ENCODE measurements at places on chromosomes 5 and 9.
A peak's percentile ranks its signal among the peaks of the same experiment; 100 is the strongest.

- DNase-seq: no peak
These were observed 288.0 kb upstream of the ANKRD55 start for GRCh38 chr5:56520986-56521730.

GRCh38 chr5:102561894-102562760 lies 63.3 kb upstream of the SLCO6A1 start:
- DNase-seq: no peak

DNA sequence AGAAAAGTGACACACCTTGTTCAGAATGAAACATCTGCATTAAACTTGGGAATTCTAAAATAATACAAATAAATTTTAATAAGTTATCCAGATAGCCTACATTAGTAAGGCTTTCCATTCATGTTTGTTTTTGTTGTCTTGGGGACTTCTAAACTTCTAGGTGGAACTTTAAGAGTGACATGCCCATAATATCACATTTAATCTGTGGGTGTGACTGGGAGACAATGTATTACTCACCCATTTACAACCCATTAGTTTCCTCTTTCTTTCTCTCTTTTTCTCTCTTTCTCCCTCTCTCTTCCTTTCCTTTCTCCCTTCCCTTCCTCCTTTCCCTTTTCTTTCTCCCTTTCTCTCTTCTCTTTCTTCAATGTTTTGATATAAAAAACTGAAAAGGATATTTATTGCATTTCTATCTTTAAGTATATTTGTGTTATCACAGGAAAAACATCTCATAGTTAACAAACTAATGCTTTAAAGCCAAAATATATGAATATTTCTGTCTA lies 12.5 kb upstream of the PTGER4 start:
- DNase-seq: no peak

DNA sequence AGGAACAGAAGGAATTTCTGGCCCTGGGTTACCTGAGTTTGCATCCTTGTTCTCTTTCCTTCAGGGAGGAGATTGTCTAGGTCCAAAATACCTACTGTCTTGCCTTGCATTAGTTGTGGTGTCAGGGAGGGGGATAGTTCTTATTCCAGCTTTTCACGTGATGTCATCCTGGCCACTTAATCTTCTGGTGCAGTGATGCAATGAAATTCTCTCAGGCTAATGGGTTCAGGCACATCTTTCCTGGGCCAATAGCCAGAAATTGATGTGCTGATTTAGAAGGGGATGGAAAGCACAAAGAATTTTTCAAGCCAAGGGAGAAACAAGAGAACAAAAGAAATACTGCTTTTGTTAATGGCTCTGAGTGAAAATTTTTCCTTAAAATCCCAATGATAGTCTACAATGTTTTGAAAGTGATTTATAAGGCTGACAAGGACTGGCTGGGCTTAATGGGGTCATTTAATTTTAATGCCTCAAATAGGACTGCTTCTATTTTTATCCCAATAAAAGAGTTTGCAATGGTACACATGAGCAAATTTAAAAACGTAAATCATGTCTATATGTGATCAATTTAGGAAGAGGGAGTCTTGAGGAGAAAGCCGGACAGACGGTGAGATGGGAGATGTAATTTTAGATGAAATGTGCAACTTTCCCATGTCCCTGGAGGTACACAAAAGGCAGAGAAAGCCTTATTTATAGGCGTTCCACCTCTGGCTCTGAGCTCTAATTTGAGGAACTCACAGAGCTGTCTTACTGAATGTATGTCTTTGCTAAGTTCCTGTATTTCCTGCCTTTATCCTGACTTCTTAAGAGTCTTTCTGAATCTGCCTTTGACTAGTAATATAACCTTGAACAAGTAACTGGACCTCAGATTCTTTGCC lies 89.3 kb upstream of the SV2C start:
- DNase-seq: no peak

- DNase-seq: no peak
These were observed 5.2 kb downstream of the SH3RF2 start for GRCh38 chr5:145941448-145942130.

GRCh38 chr9:121071756-121072421 lies 2.9 kb upstream of the CNTRL start:
- DNase-seq: no peak

DNA sequence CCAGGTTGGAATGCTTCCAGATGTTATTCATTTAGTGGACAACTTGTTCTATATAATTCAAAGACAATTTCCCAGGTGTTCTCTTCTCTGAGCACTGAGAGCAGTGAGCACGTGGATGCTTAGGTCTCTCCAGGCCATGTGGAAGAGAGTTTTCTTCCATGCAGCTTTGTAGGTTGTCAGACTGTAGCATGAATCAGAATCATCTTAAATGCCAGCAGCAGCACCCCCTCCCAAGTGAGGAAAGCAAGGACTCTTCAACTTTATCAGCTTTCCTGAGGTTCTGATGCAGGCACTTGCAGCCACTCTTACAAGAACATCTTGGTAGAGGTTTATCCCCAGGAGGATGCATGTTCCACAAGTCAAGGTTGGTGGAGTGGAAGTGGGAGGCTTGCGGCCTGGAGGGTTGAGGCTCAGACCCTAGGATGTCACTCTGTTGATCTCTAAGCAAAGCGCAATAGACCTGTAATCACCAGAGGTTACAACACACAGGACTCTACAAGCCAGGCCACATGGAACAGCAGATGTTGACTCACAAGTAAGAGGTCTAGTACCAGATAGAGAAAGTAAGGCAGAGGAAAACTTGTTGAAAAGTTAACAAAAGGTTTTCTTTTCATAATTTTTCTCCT lies 47.7 kb downstream of the UGCG start:
- DNase-seq: no peak

- DNase-seq: no peak
These were observed 166.4 kb downstream of the KDM4C start for GRCh38 chr9:6924149-6924548.

DNA sequence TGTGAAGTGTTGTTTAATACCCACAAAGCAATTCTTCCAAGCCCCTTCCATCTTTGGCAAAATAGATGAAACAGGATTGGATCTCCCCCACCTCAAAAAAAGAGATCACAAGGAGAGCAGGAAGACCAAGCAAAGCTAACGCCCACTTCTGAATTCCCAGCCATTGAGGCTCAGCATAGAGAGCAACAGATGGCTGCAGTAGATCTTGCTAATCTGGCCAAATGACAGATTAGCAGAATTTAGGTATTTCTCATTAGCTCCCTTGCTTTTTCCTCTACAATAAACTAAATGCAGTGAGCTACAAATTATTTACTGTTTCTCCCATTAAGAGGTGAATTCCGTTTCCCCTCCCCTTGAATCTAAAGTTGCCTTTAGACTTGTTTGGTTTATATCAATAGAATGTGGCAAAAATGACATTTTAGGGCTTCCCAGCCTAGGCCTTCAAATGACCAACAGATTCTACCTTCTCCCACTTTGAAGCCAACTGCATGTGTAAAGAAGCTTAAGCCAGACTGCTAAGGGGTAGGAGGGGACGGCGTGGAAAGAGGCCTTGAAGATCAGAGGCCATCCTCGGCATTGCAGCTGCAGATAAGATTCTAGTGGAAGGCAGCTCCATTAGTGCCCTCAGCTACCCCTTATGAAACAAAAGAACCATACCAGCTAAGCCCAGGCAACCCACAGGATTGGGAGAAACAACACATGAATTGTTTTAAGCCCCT lies 56.8 kb upstream of the CPEB4 start:
- no peak for DNase-seq

- no peak for DNase-seq
These were observed 11.1 kb downstream of the CD74 start for GRCh38 chr5:150401376-150402228.

DNA sequence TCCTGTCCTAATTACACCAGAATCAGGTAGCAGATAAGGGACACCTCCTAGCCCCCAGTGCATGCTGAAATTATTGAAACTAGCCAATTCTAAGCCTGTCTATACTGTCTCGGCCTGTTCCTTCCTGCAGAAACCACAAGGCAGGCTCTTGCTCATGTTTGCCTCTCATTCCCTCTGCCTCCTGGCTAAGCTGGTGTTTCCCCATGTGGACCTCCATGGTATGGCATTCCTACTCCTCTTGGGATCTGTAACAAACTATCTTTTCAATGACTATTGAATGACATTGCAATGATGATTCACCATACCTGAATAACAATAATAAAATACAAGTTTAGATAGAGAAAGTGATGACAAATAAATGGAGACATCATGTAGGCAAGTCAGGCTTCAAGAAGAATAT lies 35.6 kb upstream of the ADAMTS16 start:
- DNase-seq: no peak

- no peak for DNase-seq
These were observed 454.9 kb downstream of the PRR16 start for GRCh38 chr5:120919017-120919416.

GRCh38 chr9:83794051-83794450 lies 23.5 kb downstream of the GKAP1 start:
- DNase-seq: no peak

DNA sequence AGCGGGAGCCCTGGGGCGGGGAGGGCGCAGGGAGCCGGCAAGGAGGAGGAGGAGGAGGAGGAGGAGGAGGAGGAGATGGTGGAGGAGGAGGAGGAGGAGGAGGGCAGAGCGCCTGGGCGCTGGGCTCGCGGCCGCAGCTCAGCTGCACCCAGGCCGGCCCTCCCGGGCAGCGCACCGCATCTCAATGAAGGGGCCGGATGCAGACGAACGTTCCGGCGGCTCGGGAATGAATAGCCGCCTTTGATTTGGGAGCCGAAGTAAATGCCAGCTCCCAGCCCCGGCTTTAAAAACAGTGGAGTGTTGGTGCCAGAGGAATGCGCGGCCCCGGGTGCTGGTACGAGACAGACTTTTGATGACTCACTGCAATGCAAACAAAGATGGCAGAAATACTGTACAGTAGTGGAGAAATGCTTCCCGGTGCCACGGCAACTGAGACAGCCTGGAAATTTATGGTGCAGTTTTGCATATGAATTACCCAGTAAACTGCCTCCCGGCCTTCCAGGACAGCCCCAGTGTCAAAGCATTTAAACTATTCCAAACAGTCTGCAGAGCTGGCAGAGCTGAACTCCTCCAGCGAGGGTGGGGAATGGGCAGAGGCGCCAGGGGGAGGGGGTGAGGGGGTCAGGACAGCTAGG lies 43.1 kb downstream of the NACC2 start:
- peak; percentile 76 for DNase-seq

GRCh38 chr9:81826517-81826906 lies 101.7 kb upstream of the SPATA31D4 start:
- DNase-seq: peak; percentile 94

- DNase-seq: no peak
These were observed 119.5 kb upstream of the GPR151 start for GRCh38 chr5:146635443-146635842.

GRCh38 chr5:123422433-123423277 lies 548 bp downstream of the CEP120 start:
- no peak for DNase-seq

DNA sequence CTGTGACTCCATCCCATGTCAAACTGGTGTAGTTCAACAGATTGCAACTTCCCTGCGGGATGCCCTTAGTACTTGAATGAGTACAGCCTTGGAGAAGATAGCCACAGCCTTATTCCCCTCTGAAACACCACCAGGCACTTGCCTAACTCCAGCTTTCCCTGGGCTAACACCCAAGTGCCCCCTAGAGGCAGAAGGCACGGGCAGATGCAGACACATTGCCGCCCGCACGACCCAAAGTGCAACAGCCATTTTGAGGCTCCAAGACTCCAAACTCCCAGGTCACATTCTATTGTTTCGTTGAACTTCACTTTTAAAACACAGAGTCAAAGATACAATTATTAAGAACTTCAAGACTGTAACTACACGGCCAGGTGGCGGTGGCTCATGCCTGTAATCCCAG lies 163.6 kb upstream of the CDH6 start:
- no peak for DNase-seq

DNA sequence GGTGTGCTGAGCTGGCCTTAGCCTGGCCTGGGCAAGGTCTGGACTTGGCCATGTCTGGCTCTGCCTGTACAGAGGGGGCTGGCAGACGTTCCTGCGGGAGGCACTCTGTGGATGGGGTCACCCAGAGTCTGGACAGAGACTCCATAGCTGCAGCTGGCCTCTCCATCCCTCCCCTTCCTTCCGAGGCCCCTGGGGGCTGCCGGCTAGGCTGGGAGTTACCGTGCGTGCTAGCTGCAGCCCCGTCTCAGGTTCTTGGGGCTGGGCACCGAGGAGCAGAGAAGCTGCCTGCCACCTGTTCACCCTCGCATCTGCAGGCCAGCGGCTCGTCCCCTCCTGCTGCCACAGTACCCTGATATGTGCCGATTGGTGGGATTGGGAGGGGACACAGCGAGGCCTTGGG lies 63.4 kb downstream of the RXRA start:
- DNase-seq: no peak

GRCh38 chr9:88605512-88606362 lies 70.8 kb downstream of the NXNL2 start:
- no peak for DNase-seq

DNA sequence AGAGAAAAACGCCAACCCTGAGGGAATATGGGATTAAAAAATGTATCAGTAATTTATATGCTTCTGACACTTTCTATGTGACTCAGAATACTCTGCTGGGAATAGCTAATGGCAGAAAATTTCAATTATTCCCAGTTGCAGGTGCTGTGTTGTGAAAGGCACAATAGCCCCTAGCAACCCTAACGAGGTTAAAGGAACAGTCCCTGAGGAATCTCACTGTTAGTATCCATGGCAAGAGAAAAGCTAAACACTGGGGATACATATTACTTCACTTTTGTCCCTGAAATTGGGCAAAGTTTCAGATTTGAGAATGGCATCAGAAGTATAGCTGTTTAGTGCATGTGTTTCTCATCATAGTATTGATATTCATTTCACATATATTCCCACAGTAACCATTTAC lies 555.0 kb downstream of the RAB3C start:
- DNase-seq: no peak

- no peak for DNase-seq
These were observed 341.2 kb upstream of the IRX2 start for GRCh38 chr5:3092664-3093063.
